ENCODE measurements at places on chromosomes 16 and 17. TPM values are rescaled to one million over a fixed set of nuclear protein-coding genes. Genes with fewer than 3 reads are reported as not detected.

- no peak for DNase-seq
- peaks cover 73% of the 10 kb centered on the region for H3K4me1 ChIP-seq
- H3K4me3 ChIP-seq, result peak overlapping the region; percentile 39
- peaks cover 97% of the 10 kb centered on the region for H3K27me3 ChIP-seq
- H3K36me3 ChIP-seq, result no peaks in the 10 kb centered on the region
Measured at GRCh38 chr17:36937959-36938565, 787 bp downstream of the LHX1 start.

GRCh38 chr16:84820771-84821170 is 986 bp downstream of the CRISPLD2 start:
- no peaks in the 10 kb centered on the region for H3K36me3 ChIP-seq
- H3K4me3 ChIP-seq, result no peak overlapping the region
- peaks cover 4% of the 10 kb centered on the region for H3K27me3 ChIP-seq
- no peak overlapping the region for H3K27ac ChIP-seq

DNA sequence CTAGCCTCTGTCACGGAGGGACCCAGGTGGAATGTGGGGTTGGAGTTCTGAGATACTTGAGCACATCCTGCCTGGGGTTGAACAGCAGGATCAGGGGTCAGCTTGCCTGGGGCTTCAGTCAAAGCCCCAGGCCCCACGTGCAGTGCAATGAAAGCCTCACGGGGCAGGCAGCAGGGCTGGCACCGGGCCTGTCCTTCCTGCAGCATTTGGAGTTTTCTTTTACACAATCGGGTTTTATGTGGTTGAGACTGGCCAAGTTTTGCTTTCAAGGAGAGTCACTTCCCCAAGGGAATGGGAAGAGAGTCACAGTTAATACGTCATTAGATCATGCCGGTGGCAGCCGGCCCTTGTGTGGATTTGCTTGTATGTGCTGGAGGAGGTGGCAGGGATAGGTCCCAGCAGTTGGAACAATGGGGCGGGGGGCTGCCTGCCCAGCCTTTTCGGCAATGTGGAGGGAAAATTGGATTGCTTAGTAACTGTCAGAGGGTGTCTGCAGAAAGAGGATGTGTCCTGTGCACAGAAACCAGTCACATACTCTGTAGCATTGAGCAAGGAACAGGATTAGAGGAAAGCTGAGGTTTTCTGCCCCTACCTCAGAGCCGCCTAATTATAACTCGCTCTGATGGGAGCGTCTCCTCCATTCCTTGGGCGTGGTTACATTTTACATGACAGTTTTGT is 4.5 kb downstream of the RMI2 start:
- H3K27me3 ChIP-seq, result peaks cover 4% of the 10 kb centered on the region
- H3K27ac ChIP-seq, result no peak overlapping the region
- peaks cover 21% of the 10 kb centered on the region for H3K4me1 ChIP-seq
- DNase-seq, result no peak

CMTM2 gene
- 0.22 TPM for total RNA-seq

GRCh38 chr16:87391324-87391949 is 699 bp upstream of the MAP1LC3B start:
- H3K27ac ChIP-seq, result peak overlapping the region; percentile 85
- DNase-seq, result no peak

GRCh38 chr17:35287286-35287811 is 44.5 kb downstream of the SLFN5 start:
- no peak overlapping the region for H3K27ac ChIP-seq
- H3K36me3 ChIP-seq, result no peaks in the 10 kb centered on the region
- H3K27me3 ChIP-seq, result no peaks in the 10 kb centered on the region

KRT12 gene
- total RNA-seq, result not detected

GRCh38 chr17:14469971-14470370 is 169.1 kb downstream of the HS3ST3B1 start:
- H3K27me3 ChIP-seq, result no peaks in the 10 kb centered on the region
- DNase-seq, result no peak
- H3K36me3 ChIP-seq, result no peaks in the 10 kb centered on the region
- no peaks in the 10 kb centered on the region for H3K4me1 ChIP-seq
- H3K27ac ChIP-seq, result no peak overlapping the region

DNA sequence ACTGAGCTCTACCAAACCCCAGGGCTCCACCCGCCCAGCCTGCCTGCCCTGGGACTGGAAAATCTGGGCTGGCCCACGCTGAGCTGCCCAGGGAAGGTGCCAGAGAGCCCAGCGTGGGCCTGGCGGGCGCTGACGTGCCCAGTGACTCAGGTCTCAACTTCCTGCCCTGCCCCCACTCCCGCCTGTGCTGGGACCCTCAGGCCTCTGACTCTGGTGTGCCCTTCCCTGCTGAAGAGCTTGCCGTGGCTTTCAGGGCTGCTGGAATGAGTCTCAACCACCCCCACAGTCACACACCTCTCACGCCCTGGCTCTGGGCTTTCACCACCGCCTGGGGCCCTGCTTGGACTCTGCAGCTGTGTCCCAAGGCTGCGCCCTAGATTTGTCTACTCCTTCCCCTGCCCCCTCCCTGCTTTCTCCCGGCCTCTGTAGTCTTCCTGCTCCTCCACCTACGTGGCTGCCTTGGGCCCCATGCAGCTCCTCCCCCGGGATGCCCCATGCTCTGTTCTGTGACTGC is 10.4 kb downstream of the LLGL1 start:
- H3K4me1 ChIP-seq, result no peaks in the 10 kb centered on the region
- no peaks in the 10 kb centered on the region for H3K27me3 ChIP-seq
- DNase-seq, result no peak
- no peaks in the 10 kb centered on the region for H3K36me3 ChIP-seq
- no peak overlapping the region for H3K4me3 ChIP-seq
- H3K27ac ChIP-seq, result no peak overlapping the region

PDIA2 gene
- total RNA-seq, result not detected

ASGR1 gene
- 0.46 TPM for total RNA-seq

GRCh38 chr17:199191-199604 is 17.7 kb upstream of the DOC2B start:
- H3K36me3 ChIP-seq, result no peaks in the 10 kb centered on the region
- H3K4me1 ChIP-seq, result no peaks in the 10 kb centered on the region

GRCh38 chr17:47253541-47254402 is at the start of gene ITGB3:
ITGB3 (plus strand) TSS chr17:47253827; CDS start chr17:47253862, 35 bp downstream.
- peak; percentile 56 for DNase-seq
- peaks cover 4% of the 10 kb centered on the region for H3K4me1 ChIP-seq
- peaks cover 5% of the 10 kb centered on the region for H3K27me3 ChIP-seq
- peak within 1 kb of the TSS; percentile 43 for H3K4me3 ChIP-seq

- H3K4me3 ChIP-seq, result no peak overlapping the region
- peaks cover 7% of the 10 kb centered on the region for H3K4me1 ChIP-seq
- no peak for DNase-seq
- H3K27me3 ChIP-seq, result no peaks in the 10 kb centered on the region
- H3K27ac ChIP-seq, result no peak overlapping the region
Measured at GRCh38 chr17:20206068-20206467, 196.9 kb downstream of the SPECC1 start.

PHOSPHO1 gene
- not detected for total RNA-seq

CACNG1 gene
- not detected for total RNA-seq

All from CD8-positive, alpha-beta memory T cell (primary cell).